ENCODE measurements at places on chromosomes 3 and 15.

- H3K27me3 ChIP-seq, result no peaks in the 10 kb centered on the region
- H3K4me3 ChIP-seq, result no peak overlapping the region
- no peak for DNase-seq
- H3K36me3 ChIP-seq, result no peaks in the 10 kb centered on the region
- H3K4me1 ChIP-seq, result no peaks in the 10 kb centered on the region
- H3K27ac ChIP-seq, result no peak overlapping the region
Measured at GRCh38 chr3:18585004-18585968, 160.1 kb upstream of the SATB1 start.

GRCh38 chr15:79310612-79310984 is 314 bp upstream of the TMED3 start:
- peaks cover 6% of the 10 kb centered on the region for H3K27me3 ChIP-seq
- peaks cover 23% of the 10 kb centered on the region for H3K36me3 ChIP-seq
- DNase-seq, result no peak
- peaks cover 25% of the 10 kb centered on the region for H3K4me1 ChIP-seq

DNA sequence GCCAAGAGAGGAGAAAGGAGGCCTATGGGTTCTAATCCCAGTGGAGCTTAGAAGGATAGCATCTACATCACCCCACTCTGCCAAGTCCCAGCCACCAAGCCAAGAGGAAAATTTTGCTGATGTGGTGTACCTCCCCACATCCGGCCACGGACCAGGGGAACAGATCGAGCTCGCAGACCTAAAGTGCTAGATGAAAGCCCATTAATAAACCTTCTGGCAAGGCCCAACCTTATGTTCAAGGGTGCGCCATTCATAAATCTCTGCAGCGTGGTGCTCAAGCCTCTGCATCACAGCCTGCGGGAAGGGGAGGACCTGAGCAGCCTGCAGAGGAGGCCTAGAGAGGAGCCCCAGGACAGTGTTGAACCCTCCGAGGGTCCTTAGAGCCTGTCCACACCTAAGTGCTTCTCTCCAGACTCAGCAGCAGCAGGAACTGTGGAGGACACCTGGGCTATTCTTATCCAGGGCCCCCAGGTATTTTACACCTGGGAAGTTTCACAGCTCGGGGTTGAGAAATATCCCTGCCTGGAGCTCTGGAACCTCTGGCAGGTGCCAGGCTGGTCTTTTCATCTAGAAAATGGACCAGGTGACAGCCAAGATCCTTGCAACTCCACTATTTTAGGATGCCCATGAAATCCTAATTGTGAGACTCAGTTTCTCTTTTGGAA is 68.0 kb downstream of the MRPL46 start:
- DNase-seq, result no peak
- H3K27me3 ChIP-seq, result no peaks in the 10 kb centered on the region
- no peak overlapping the region for H3K27ac ChIP-seq
- no peaks in the 10 kb centered on the region for H3K4me1 ChIP-seq
- H3K4me3 ChIP-seq, result no peak overlapping the region

GRCh38 chr15:88994286-88994685 is 81.1 kb upstream of the MFGE8 start:
- no peak for DNase-seq
- no peak overlapping the region for H3K27ac ChIP-seq
- no peaks in the 10 kb centered on the region for H3K27me3 ChIP-seq
- no peak overlapping the region for H3K4me3 ChIP-seq
- no peaks in the 10 kb centered on the region for H3K4me1 ChIP-seq
- H3K36me3 ChIP-seq, result no peaks in the 10 kb centered on the region

- H3K27ac ChIP-seq, result no peak overlapping the region
- peaks cover 85% of the 10 kb centered on the region for H3K4me1 ChIP-seq
- DNase-seq, result no peak
- no peaks in the 10 kb centered on the region for H3K36me3 ChIP-seq
- no peak overlapping the region for H3K4me3 ChIP-seq
Measured at GRCh38 chr3:42505849-42506410, 3.5 kb downstream of the VIPR1 start.

GRCh38 chr3:144259267-144259666 is 287.6 kb downstream of the DIPK2A start:
- no peaks in the 10 kb centered on the region for H3K4me1 ChIP-seq
- H3K36me3 ChIP-seq, result no peaks in the 10 kb centered on the region

DNA sequence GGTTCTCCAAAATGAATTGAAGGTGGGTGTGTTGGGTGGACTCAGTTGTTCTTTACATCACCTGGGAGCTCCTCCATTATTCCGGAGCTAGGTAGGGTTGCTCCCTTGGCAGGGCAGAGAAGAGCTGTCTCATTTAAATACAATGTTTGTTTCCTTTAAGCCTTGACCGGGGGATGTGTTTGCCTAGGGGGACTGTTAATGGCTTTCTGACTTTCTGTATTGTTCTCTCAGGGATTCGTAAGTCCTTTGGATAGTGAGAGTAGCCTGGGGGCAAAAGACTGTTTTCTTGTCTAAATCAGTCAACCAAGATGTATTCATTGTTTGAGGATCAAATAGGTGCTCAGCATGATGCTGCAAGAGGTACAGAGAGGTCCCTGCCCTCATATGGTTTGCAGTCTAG is 71.1 kb downstream of the CDAN1 start:
- H3K27me3 ChIP-seq, result no peaks in the 10 kb centered on the region
- no peaks in the 10 kb centered on the region for H3K4me1 ChIP-seq
- H3K27ac ChIP-seq, result no peak overlapping the region
- no peak overlapping the region for H3K4me3 ChIP-seq

DNA sequence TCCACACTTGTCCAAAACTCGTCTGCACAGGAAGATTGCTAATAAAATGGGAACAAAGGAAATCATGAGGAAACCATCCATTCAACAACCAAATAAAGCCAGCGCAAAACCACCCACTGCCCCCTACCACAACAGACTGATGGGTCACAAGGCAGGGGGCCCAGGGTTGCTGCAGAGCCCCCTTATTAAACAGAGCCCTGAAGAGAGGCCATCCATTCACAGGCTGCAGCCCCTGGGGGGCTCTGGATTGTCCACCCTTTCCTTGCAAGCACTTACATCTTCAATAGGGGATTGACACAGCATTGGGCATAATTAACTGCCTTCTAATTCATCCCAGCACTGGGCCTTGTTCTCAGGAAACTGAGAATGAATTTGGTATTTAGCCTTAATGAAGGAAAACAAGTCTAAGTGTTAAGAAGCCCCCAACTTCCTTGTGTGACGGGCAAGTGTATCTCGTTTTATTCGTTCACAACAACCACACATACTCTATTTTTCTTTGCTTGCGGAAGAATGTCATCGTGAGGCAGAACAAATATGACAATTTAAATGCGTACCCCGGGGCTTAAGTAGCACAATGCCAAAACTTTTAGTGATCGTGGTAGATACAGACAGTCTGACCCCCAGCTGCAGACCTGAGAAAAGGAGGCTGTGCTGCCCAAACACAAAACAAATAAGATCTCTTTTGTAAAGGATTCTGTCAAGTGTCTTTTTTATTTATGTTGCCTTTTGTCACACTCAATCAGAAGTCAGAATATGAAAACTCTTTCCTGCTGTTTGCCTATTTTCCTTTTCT is 144.0 kb downstream of the SEMA6D start:
- no peaks in the 10 kb centered on the region for H3K27me3 ChIP-seq
- H3K27ac ChIP-seq, result no peak overlapping the region
- H3K36me3 ChIP-seq, result no peaks in the 10 kb centered on the region
- H3K4me1 ChIP-seq, result no peaks in the 10 kb centered on the region

- H3K4me3 ChIP-seq, result no peak overlapping the region
- H3K4me1 ChIP-seq, result no peaks in the 10 kb centered on the region
- H3K36me3 ChIP-seq, result no peaks in the 10 kb centered on the region
Measured at GRCh38 chr15:93278006-93278405, 189.0 kb upstream of the RGMA start.

DNA sequence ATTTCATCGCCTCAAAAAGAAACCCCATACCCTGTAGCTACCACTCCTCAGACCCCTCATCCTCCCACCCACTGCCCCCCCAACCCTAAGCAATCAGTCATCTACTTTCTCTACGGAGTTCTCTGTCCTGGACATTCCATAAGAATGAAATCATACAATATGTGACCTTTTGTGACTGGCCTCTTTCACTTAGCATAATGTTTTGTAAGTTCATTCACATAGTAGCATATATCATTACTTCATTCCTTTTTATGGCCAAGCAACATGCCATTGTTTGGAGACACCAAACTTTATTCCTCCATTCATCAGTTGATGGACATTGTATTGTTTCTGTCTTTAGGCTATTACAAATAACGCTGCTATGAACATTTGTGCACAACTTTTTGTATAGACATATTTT is 64.2 kb downstream of the TNIK start:
- no peaks in the 10 kb centered on the region for H3K36me3 ChIP-seq
- no peak overlapping the region for H3K27ac ChIP-seq
- DNase-seq, result no peak
- no peaks in the 10 kb centered on the region for H3K27me3 ChIP-seq
- no peaks in the 10 kb centered on the region for H3K4me1 ChIP-seq

Measured in CD4-positive, alpha-beta T cell (primary cell).